Neural cell (in vitro differentiated cells): ENCODE measurements at places on chromosomes 11 and 22. TPM values are rescaled to one million over a fixed set of nuclear protein-coding genes. Genes with fewer than 3 reads are reported as not detected.

The LARGE2 gene
- not detected in 2 replicates for polyA plus RNA-seq

The ADAMTS8 gene
- 0.12 and 0.94 TPM in 2 replicates for polyA plus RNA-seq

The BTG4 gene
- polyA plus RNA-seq = not detected in 2 replicates

The ZBTB3 gene
- 8.5 and 20.9 TPM in 2 replicates for polyA plus RNA-seq

The MPZL2 gene
- polyA plus RNA-seq = not detected in 2 replicates

The OR10G6 gene
- polyA plus RNA-seq = not detected in 2 replicates

The KRTAP5-9 gene
- polyA plus RNA-seq = not detected in 2 replicates

The PRODH gene
- polyA plus RNA-seq = 0.08 and 0.31 TPM in 2 replicates

The MAP6 gene
- polyA plus RNA-seq = 178 and 200 TPM in 2 replicates

The MFRP gene
- not detected in 2 replicates for polyA plus RNA-seq

The ZNRD2 gene
- 35.4 and 36.2 TPM in 2 replicates for polyA plus RNA-seq

The OAF gene
- polyA plus RNA-seq = 0.14 and 0.97 TPM in 2 replicates

The TRPM5 gene
- polyA plus RNA-seq = not detected in 2 replicates

The PGA3 gene
- not detected in 2 replicates for polyA plus RNA-seq

The PTPRJ gene
- polyA plus RNA-seq = 8.6 and 9.3 TPM in 2 replicates

The PRSS23 gene
- polyA plus RNA-seq = 2.7 and 3.6 TPM in 2 replicates

The EMSY gene
- 24.9 and 25.0 TPM in 2 replicates for polyA plus RNA-seq

The SLN gene
- not detected in 2 replicates for polyA plus RNA-seq
